ENCODE measurements at places on chromosomes 16 and 17.

DNA sequence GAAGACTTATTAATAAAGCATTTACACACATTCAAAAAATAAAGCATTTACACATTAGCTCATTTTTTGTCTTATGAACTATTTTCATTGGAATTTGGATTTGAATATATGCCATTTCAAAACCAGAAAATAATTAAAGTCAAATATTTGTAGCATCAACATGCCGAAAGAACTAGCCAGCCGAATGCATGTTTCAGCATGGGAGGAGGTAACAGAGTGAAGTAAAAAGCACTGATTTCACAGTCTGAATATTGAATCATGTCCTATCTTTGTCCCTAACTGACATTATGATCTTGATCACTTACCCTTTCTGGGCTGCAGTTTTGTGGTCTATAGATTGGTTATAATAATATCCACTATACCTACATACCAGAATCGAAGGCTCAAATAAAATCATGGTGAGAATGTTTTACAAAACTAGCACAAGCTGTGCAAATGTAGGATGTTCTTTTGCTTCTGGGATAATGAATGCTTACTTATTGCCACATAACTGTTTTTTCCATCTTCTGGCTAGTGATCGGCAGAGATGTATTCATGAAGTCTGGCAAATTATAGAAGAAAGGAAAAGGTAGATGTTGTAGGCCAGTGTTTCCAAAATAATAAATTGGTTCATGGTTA lies 84.7 kb downstream of the TUBD1 start:
- no peak for DNase-seq

DNA sequence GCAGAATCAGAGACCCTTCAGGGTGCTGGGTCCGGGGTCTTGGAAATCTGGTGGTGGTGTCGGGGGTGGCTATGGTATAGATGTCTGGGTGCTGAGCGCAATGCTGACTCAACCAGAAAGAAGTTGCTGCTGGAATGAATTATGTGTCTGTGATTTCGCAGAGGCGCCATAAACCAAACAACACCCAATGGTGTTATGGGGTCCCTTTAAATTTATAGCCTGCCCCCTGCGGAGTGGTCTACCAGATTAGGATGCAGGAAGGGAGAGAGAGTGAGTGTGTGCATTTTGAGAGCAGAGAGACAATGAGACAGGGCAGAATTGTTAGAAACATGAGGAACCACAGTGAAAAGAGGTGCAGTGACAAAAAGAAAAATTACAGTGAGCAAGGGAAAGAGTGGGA lies 100.7 kb upstream of the CDH11 start:
- no peak for DNase-seq

DNA sequence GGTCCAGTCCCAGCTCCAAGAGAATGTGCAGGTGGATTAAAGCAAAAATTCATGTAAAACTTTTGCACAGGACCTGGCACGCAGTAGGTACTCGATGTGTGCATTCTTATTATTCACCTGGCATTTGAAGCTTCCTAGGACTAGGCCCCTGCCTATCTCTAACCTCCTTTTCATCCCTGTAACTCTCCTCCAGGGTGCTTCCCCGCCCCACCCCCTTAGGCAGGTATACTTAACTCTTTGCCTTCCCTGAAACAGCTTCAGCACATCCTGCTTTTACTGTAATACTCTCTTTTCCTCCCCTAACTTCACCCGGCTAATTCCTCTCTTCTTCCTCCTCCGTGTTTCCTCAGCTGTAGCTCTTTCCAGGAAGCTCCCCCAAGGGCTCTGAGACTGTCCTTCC lies 54.8 kb downstream of the CDK5R1 start:
- no peak for DNase-seq

- no peak for DNase-seq
These were observed 18.7 kb downstream of the RAB40B start for GRCh38 chr17:82679586-82680465.

DNA sequence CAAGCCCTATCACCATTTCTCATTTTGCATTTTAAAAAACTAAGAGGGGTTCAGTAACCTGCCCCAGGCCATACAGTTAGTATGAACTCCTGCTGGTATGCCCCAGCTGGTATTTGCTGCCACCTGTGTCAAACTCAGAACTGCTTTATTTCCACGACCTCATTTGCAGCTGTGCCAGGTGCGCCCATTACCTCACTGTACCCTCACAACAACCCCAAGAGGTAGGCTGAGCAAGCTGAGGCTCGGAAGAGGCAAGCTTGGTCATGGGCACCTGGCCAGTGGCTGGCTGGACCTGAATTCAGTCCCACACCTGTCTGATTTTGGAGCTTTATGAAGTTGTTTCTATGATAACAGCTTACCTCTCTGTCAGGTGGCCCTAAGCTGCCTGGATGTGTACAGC lies 7.6 kb downstream of the EPN2 start:
- no peak for DNase-seq
